Activated naive CD8-positive, alpha-beta T cell treated with anti-CD3 and anti-CD28 coated beads, Interleukin-2, amount 50 U/mL, for 16 hours (primary cell): ENCODE measurements at places on chromosomes 13 and 19.

GRCh38 chr19:42311657-42312056, 1.5 kb upstream of the TMEM145 start:
- DNase-seq: no peak

GRCh38 chr13:90709319-90709718, 638.2 kb upstream of the MIR17HG start:
- no peak for DNase-seq

GRCh38 chr19:38155453-38155852, 68.6 kb downstream of the DPF1 start:
- DNase-seq: no peak

DNA sequence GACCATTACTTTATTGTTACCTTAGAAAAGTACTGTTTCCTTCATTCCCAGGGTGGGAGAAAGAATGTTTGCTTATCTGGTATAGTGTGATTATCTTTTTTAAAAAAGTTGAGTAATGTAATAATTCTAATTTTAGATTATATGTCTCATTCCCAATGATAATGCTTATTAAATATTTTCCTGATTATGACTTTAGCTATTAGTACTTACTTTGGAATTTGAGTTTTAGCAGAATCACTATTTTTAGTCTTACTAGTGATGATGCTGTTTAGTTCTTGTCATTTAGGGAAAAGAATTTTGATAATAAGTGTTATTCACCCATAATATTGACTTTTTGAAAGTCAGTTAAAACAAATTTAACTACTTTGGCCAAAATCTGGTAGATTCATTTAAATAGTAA, 95.2 kb downstream of the FRY start:
- DNase-seq: no peak

DNA sequence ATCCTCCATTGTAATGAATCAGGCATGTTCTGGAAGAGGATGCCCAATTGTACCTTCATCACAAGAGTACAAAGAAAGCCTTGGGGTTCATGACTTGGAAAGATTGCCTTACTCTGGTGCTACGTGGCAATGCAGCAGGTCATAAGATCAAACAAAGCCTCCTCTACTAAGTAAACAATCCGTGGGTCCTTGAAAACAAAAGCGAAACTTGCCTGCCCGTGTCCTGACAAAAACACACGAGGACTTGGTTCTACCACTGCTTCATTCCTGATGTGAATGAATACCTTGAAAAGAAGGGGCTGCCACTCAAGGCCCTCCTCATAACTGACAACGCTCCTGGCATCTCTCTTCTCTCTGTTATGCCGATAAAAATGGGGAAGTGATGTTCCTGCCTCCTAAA, 18.9 kb downstream of the ZNF563 start:
- DNase-seq: no peak

- no peak for DNase-seq
Measured at GRCh38 chr19:29287061-29287460, 74.1 kb upstream of the UQCRFS1 start.

- no peak for DNase-seq
Measured at GRCh38 chr19:29401712-29402421, 123.9 kb upstream of the VSTM2B start.

DNA sequence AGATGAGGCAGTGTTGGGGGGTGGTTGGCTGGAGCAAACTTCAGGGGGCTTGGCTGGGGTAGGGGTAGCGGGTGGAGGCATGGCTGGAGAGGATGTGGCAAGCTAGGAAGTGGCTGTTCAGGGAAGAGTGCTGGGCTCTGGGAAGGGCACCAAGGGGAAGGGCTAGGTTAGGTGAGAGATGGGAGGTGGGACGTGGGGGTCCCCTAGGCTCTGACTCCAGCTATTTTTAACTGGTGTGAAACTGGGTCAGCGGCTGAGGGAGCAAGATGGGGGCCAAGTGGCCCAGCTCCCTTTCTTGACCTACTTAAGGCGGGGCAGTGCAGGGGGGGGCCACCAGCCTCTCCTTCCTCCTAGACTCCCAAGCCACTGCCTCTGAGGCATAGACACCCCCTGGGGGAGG, 7.3 kb downstream of the KCNC3 start:
- no peak for DNase-seq

- DNase-seq: no peak
Measured at GRCh38 chr19:39147480-39147879, 21.9 kb downstream of the PAK4 start.

- DNase-seq: no peak
Measured at GRCh38 chr19:41515015-41515652, 60.8 kb upstream of the CEACAM21 start.

DNA sequence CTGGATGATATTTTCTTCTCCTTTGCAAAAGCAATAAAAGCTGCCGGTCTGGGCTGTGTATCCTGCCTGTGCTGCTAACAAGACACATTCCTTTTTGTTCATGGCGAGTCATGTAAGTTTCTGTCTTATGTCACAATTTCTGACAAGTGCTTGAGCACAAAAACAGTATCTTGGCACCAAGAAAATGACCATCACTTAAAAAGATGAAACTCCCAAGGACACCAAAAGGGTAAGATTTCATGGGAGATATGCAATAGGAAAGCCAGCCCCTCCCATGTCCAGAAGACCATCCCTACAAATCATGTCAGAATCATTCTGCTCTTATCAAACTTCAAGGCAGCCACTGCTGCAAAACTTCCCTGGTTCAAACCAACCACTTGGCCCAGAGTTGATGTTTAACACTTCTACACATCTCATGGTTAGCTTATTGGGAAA, 375.4 kb upstream of the ZNF507 start:
- no peak for DNase-seq

GRCh38 chr13:34731486-34731885, 210.6 kb upstream of the NBEA start:
- DNase-seq: no peak

GRCh38 chr19:33125929-33126388, 6.0 kb upstream of the WDR88 start:
- peak; percentile 10 for DNase-seq

DNA sequence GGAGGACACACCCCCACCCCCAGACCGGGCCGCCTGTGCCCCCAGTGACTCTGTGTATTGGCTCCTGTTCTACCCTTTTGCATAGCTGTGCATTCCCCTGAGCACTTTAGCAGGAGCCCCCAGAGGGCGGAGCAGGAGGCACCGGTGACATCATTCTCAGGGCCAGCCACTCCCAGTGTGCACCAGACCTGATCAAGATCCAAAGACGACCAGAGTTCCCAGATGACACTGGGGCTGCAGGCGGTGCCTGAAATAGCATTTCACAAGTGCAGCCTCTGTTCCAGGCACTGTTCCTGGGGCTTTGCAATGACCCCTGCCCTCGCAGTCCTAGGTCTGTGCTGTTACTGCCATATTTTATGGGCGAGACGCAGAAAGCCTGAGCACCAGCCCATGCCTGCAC, 14.5 kb upstream of the PTPRS start:
- DNase-seq: no peak

GRCh38 chr19:15869109-15869555, 28.7 kb downstream of the CYP4F2 start:
- DNase-seq: no peak

DNA sequence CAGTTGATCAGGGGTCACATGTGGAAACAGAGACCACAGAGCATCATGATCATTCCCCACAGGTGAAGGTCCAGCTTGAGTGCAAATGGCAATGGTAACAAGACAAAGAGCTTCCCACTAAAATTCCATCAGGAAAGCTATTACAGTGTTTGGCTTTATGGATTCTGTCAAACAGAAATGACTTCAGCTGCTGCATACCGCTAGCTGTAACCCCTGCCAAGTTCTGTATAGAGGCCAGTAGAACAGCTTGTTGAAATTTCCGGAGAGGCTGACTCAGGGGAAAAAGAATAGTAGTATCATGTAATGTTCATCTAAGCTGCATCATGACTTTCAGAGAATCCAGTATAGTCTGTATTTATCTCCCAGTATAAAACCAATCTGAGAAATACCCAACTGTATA, 1704.7 kb downstream of the SLITRK5 start:
- DNase-seq: no peak

DNA sequence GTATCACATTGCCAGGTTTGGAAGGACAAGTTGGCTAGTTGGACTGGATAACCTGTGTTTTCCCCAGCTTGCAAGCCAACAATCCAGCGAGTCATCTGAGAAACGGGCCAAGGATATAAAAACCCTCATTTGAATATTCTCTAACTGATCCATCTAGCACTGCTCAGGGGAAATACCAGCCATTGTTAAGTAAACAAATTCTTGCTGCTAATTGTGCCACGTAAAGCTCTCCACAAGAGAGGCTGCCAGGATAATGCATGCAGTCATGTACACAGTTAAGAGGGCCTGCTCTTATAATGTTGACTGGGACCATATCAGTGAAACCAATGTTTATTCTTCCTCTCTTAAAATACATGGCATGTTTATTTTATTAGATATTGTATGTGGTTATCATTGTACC, 663.2 kb upstream of the SGCG start:
- DNase-seq: no peak

DNA sequence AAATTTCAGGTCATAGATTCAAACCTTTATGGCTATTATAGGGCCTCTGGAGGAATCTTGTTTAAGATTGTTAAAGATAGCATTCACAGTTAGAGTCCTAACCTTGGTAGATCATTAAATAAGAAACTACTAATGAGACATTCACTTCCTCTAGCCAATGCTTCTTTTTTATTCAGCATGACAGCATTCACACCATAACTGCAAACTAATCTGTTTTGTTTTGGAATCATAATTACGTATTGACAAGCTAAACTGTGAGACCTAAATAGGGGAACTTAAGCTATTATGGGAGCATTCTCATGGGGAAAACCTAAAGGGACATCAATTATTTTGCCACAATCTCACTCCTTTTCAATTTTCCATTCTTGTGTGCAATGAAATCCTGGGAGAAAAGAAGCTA, 653.8 kb downstream of the PCDH9 start:
- no peak for DNase-seq

GRCh38 chr13:43805071-43805468, 18.3 kb upstream of the ENOX1 start:
- DNase-seq: no peak

DNA sequence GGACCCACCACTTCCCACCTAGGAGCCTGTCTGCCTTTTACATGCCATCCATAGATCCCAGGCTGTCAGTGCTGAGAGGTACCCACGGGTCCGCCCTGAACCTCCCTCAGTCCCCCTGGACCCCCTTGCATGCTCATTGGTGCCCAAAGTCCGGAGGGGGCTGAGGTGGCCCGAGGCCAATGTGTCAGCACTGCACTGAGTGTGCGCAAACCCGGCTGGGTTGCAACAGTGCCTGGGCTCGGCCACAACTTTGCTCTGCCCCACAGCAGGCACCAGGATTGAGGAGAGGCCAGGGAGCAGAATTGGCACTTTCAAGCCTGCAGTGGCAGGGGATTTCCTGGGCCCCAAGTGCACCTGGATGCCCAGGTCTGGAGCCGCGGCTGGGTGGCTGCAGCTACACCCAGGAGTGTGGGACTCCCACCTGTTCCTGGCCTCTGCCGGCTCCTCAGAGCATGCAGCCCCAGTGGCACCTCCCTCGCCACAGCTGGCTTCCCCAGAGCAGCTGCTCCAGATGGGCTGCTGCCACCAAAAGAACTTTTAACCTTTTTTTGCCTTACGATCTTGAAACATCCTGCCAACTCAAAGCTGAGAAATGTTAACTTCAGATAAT, 837.0 kb downstream of the SLITRK6 start:
- no peak for DNase-seq

GRCh38 chr19:53388904-53389303, 6.0 kb upstream of the ZNF765 start:
- DNase-seq: no peak

- DNase-seq: no peak
Measured at GRCh38 chr13:109166804-109167203, 537.4 kb downstream of the MYO16 start.

DNA sequence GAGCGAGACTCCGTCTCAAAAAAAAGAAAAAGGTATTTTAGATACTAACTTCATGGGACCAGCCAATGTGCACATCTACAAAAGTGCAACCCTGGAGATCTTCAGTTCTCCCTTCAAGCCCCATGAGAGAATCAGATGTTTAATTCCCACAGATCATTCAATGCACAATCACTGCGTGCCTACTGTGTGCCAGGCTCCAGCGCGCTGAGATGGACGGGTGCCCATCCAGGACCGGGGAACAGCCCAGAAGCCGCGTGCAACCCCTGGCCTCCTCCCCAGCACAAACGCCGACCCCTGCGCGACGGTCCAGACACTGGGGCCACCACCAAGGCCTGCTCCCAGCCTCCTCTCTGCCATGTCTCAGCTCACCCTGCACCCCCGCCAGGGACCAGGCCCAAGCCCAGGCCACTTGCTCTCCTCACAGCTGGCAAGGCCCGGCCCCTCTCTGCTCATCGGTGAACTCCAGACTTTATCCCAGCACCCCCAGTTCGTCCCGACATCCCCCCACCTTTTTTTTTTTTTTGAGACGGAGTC, 5.3 kb downstream of the BTBD2 start:
- no peak for DNase-seq

- no peak for DNase-seq
Measured at GRCh38 chr13:51620165-51620983, 36.1 kb downstream of the WDFY2 start.

- DNase-seq: no peak
Measured at GRCh38 chr13:99610702-99611289, 109.5 kb downstream of the TM9SF2 start.

DNA sequence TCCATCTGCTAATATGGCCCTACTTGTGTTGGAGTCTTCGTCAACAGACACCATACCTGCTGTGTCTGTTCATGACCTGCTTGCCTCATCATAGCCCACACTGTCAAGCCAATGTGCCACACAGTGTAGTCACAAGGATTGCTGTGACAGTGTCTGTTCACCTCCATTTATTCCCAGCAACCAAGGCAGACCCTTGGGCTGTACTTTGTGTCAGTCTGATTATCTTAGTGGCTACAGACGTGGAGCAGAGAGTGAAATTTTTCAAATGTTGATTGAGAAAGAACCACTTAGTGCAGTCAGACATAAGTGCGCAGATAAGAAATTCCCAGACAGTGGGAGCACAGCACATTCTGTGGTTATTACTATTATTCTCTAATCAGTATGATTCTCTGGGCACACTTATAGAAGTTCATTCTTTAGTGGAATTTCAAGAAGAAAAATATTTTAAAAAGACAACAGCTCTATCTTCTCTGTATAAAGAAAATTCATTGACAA, 184.6 kb downstream of the GPC6 start:
- no peak for DNase-seq

DNA sequence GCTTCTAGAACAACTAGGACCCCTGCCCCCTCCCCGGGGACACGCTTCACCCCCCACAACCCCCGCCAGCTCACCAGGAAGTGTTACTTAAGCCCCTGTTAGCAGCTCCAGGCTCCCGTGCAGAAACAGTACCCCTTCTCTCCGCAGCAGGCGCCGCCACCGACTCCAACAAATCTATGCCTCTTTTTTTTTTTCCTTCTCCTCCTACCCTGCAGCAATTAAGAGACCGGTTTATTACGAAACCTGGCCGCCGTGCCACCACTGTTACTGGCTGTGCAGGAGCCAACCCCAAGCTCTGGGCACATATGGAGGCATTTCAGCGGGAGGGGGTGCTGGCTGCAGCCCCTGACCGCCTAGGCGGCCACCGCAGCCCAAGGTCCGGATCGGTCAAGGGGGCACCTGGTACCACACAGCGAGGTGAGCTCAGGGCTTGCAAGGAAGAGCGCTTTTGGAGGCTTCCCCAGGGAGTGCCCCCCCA, 2.4 kb downstream of the GADD45B start:
- DNase-seq: no peak

GRCh38 chr13:58921129-58921528, 1242.6 kb downstream of the DIAPH3 start:
- no peak for DNase-seq

GRCh38 chr19:51689751-51690453, 3.2 kb upstream of the SPACA6 start:
- DNase-seq: no peak

GRCh38 chr13:30978981-30979956, 46.8 kb downstream of the TEX26 start:
- DNase-seq: no peak

GRCh38 chr13:83881917-83882605, at the start of gene SLITRK1:
Gene SLITRK1 (minus strand): TSS chr13:83882474. CDS start chr13:83881507, 967 bp downstream.
- DNase-seq: no peak
